ENCODE measurements at places on chromosomes 12 and 14.

DNA sequence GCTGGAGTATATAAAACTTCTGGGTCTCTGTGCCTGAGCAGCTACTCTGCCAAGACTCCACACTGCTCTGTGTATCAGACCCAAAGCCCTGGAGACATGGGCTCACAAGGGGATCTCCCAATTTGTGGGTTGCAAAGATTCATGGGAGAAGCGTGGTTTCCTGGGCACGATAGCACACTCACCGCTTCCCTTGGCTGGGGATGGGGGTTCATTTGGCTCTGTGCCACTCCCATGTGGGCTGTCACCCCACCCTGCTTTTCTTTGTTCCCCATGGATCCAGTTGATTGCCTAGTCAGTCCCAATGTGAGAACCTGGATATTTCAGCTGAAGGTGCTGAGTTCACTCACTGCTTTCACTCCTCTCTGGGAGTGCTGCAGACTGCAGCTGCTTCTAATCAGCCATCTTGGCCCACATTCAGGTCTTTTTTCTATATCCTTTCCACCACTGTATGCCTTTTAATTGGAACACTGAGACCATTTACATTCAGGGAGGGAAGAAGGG lies 40.0 kb upstream of the PCNX4 start:
- peak; percentile 17 for DNase-seq

GRCh38 chr12:84542289-84542688 lies 370.3 kb downstream of the SLC6A15 start:
- no peak for DNase-seq

DNA sequence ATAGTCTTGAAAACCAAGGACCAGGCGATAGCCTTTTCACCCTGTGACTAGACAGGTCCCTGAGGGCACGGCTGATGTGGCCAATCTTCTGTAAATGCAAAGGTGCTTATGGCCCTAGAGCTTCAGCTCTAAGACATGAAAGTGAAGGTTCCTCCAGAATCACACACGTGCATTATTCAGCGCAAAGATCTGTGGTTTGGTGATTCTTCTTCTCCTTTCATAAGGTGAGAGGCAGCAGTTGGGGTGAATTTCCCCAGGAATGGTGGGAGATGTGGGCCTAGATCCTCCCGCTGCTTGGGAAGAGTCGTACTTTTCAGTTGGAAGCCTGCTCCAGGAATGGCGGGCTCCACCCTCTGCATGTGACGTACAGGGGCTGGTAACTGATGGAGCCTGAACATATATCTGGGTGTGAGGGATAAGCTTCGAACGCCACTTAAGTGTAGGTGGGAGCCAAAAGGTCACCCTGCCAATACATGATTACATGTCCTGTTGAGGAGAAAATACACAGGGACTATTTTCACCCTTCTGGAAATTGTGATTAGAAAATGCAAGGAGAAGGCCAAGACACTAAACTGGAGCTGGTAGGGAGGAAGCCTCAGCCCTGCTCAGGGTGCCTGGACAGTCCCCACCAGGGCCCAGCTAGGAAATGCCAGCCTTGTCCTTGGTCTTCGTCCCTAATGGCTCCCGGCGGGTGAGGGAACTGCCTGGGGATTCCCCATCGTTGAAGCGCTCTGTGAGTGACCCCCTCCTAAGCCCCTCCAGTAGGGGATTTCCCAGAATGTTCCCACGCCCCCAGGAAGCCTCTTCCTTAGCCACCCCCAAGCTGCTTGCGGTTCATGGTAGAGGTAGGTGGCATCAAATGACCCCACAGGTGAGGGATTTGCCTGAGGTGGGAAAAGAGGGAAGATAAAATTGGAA lies 17.6 kb downstream of the BATF start:
- no peak for DNase-seq

GRCh38 chr12:103586791-103587370 lies at the start of gene STAB2:
Gene STAB2, plus strand, starts transcription at chr12:103587273. Its CDS starts 204 bp downstream, at chr12:103587477.
- no peak for DNase-seq

DNA sequence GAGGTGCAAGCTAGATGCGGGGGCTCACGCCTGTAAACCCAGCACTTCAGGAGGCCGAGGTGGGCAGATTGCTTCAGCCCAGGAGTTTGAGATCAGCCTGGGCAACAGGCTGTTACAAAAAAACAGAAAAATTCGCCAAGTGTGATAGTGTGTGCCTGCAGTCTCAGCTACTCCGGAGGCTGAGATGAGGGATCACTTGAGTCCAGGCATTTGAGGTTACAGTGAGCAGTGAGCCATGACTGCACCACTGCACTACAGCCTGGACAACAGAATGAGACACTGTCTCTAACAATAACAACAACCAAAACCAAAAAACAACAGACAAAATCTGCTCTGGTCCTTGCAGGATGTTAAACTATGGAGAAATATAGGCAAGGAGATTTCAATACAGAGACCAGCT lies 13.9 kb downstream of the BTBD7 start:
- DNase-seq, result peak; percentile 25

GRCh38 chr12:42382013-42382696 lies 56.2 kb downstream of the PPHLN1 start:
- no peak for DNase-seq

DNA sequence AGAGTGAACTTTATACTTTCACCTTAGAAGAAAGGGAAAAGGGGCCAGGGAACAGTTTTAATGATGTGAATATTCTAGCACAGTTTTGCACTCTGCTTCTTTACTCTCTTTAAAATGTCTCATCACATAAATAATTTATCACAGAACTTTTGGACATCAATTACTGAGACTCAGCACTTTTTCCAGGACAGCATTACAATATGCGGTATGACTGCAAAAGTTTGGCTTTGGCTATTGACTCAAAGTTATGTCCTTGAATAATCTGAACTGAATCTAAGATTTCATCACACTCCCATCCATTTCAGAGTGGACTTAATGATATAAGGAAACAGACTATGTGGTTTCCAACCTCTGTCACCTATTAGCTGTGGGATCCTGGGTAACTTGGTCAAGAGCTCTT lies 11.7 kb downstream of the CCER1 start:
- DNase-seq, result no peak

GRCh38 chr14:74908861-74909341 lies 14.2 kb downstream of the RPS6KL1 start:
- DNase-seq, result no peak

DNA sequence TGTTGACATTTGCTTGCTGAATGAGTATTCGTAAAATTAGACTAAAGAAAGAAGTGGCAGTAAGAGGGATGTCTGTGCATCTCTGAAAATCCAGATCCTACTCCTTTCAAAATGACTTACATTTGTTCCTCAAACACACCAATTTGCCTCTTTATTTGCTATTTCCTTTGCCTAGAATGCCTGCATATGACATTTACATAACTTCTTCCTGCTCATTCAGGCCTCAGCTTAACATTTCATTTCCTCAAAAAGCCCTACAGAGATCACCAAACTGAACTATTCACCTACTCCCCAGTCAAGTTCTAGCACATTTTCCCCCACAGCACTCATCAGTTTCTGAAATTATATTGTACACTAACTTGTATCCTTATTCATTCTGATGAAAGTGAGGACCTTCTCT lies 907.2 kb downstream of the LRFN5 start:
- DNase-seq, result no peak

- DNase-seq, result no peak
Observed at GRCh38 chr14:103361867-103362266, 23.3 kb upstream of the MARK3 start.

DNA sequence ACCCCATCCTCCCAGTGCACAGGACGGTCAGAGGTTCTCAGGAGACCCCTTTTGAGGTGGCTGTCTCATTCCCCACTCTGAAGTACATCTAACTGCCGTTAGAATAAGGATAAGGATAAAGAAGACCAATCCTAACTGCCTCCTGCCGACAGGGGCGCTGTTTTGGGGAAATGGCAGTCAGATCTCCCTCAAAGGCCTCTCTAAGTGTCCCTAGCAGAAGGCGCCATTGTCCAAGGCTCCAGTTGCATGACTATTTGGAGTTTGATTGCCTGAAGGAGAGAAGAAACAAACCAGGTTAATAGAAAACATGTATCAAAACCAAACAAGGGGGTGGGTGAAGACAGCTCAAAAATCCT lies 29.1 kb upstream of the KLRB1 start:
- DNase-seq, result no peak

DNA sequence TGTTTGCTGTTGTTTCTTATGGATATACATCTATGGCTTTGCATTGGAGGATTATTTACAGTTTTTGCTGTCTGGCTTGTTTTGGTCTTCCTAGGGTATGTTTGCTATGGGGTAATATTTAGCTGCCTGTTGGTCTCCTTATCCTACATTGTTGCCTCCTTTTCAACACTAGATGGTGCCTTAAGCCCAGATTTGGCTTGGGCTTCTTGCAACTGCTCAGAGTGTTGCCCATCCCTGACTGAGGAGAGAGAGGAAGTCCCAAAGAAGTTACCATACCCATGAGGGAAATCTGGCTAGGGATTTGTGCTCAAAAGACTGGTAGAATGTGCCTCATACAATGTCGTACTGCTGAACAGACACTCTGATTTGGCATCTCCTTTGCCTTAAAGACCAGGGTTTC lies 94.6 kb upstream of the MUCL1 start:
- DNase-seq, result peak; percentile 10

Measured in left kidney (tissue), 8 donors.